Stimulated activated CD4-positive, alpha-beta T cell treated with anti-CD3 and anti-CD28 coated beads, Interleukin-1b, Interleukin-23, amount 100 ng/mL, for 1 hour (primary cell): ENCODE measurements at places on chromosomes 3 and 15.

- DNase-seq: no peak
Observed at GRCh38 chr3:59408047-59408624, 358.3 kb upstream of the CFAP20DC start.

DNA sequence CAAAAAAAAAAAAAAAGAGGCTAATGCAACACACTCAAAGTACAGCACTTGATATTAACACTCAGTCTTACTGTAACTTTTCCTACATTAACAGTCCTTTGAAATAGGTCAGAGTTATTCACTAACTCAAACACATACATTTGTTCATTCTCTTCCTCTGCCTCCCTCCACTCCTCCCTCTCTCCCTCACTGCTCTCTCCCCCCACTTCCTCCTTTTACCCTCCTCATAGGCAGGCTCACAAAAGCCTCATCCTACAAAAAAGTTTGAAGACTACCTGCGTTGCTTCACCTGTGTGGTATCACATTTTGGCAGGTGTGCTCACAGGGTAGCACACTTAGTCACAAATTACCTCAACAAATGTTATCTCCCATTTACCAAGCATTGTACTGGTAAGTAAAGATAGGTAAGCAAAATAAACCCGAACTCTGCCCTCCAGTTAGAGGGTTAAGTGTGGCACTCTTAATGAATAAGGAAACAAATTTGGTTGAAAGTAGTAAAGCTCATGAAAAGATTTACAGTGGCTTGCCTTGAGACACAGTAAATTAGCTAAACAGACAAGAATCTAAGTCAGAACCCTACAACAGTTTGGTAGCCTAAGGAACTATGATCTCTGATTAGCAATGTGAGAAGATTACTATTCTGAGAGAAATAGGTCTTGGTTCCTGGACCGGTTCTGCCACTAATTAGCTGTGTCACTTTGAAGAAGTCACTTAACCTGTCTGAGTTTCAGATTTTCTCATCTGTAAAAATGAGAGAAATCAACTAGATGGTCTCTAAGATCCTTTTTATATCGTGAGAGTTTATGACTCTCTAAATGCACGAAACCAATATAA, 151.0 kb upstream of the MLF1 start:
- DNase-seq: no peak

DNA sequence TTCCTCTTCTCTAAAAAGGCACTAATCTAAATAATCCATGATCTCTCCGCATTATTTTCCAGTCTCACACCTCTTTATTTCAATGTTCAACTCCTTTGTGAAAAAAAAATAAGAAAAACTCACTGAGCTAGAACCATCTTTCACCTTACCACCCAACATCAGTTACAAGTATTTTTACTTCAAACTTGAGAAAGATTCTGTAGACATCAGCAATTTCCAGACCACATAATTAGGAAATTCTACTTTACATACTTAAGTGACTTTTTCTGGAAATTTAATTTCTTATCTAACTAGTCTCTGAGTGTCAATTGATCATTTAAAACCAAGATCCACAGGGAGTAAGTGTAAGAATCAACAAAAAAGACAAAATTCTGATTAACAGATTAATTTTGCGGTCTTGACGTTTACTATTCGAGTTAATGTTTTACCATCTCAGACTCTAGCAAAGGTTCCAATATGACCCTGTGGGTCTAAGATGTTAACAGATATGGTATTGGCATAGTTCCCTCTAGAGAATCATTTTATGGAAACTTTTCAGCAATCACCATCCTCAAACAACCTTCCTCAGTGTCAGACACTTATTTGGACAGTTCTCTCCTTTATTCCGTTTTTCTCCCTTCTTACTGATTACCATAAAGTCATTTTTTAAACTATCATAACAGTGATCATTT, 5.1 kb downstream of the ATP13A3 start:
- no peak for DNase-seq

DNA sequence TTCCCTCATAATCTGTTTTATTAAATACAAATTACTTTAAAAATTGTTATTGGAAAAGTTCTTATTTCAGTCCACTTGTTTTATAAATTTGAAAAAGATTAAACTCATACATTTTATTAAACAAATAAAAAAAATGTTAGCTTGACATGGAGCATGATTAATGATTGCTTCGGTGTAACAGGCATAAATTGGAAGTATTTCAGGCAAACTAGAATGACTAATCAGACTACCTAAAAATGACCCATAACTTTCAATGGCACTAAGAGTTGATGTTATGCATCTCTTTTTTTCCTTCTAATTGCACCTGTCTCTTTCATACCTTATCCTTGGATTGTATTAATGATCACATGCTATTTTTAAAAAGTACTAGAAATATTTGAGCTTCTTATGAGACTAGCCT, 343.3 kb downstream of the ZNF385D start:
- DNase-seq: no peak

DNA sequence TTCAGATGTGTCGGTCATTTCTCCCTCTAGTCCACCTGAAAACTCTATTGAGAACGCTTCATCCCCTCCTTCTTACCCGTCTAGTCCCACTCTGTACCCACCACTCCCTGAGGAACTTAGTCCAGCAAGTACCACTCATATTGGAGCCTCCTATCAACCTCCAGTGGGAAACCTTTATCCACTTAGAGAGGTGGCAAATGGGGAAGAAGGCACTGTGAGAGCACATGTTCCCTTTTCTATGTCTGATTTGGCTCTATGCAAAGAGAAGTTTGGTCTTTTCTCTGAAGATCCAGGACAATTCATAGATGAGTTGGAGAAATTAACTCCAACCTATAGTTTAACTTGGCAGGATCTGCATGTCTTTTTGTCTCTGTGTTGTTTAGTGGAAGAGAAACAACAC, 17.0 kb upstream of the RPN1 start:
- no peak for DNase-seq

DNA sequence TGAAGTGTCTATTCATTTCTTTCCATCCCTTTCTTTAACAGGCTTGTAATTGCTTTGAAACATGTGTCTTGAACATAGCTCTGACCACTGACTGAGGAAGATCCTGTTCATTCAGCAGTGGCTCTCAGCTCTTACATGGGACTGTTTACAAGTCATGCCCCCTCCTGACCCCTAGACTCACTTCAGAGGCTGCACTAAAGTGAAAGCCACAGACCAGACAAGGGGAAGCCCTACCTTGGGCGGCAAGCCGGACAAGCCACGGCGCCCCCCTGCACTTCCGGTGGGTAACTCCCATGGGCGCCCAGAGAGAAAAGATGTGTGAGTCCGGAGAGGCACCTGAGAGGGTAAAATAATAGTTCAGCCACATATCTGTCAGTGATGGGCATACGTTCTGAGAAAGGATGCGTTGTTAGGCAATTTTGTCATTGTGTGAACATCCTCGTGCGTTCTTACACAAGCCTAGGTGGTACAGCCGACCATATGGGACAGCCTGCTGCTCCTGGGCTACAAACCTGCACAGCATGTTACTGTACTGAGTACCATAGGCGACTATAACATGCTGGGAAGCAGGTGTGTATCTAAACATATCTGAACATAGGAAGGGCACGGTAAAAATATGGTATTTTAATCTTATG, 116.2 kb downstream of the CHSY1 start:
- no peak for DNase-seq

DNA sequence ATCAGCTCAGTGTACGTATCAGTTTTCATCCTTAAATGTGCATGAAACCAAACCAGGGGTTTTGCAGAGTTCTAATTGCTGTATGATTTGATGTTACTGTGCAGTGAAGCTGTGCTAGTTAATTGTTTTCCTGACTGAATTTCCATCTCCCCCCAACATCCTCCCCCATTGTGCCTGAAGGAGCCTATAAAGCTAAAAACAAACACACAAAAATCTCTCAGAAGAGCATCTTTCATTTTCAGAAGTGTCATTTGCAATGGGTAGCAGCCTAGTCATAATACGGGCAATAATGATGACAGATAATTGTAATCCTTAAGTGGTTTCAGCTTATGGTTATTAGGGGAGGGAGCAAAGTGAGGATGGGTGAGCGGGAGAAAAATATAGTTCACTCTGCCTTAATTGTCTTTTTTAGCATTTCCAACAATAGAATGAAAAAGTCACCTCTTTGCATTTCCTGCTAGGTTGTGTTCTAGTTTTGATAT, 207.9 kb upstream of the TBL1XR1 start:
- no peak for DNase-seq
